Stimulated activated naive CD8-positive, alpha-beta T cell treated with anti-CD3 and anti-CD28 coated beads, Interleukin-15, Interleukin-2, amounts not matched to agents 100 U/mL and 50 U/mL, for 24 hours (primary cell): ENCODE measurements at places on chromosomes 12 and 14.

GRCh38 chr12:98587084-98587483 lies 6.4 kb upstream of the SLC25A3 start:
- no peak for DNase-seq

DNA sequence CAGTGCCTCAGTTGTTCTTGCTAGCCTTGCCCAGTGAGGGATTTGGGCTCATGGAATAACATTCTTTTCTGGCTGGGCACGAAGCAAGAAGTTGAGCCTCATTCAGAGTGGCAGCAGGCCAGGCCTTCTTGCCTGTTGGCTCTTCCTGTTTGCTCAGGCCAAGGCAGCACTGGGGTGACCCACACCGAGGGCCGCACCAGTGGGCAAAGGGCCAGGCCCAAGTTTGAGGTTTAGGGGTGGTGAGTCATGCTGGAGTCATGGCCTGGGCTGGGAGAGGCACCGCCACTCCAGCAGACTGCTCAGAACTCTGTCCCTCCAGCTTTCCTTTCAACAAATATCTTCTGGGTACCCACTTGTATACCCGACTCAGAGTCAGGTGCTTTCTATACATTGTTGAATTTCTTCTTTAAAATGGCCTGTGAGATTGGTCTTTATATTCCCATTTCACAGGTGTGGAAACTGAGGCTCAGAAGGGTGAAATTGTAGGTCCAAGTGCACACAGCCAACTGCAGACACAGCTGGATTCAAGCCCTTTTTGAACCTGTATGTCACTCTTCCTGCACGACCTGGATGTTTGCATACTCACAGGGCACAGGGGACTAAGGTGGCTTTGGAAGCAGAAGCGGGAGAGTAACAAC lies 279.4 kb downstream of the FOXN3 start:
- DNase-seq, result no peak

- no peak for DNase-seq
These were observed 1.1 kb downstream of the CCDC85C start for GRCh38 chr14:99602788-99603415.

DNA sequence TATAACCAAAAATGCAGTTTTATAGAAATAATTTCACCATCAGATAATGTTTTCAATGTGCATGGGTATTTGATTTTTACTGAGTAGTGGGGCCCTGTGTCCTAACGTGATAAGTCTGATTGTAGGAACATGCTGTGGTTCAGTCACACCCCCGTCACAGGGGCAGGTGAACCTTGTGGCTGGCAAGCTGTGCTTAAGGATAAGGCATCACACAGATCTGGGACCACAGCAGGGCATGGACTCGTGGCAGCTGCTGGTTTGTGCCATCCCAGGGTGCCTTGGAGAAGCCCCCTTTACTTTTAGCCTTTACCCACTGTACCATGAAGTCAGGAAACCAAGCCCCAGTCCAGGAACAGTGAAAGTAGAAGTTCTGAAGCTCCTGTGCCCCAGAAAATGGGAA lies 16.7 kb downstream of the CCNK start:
- DNase-seq, result no peak

DNA sequence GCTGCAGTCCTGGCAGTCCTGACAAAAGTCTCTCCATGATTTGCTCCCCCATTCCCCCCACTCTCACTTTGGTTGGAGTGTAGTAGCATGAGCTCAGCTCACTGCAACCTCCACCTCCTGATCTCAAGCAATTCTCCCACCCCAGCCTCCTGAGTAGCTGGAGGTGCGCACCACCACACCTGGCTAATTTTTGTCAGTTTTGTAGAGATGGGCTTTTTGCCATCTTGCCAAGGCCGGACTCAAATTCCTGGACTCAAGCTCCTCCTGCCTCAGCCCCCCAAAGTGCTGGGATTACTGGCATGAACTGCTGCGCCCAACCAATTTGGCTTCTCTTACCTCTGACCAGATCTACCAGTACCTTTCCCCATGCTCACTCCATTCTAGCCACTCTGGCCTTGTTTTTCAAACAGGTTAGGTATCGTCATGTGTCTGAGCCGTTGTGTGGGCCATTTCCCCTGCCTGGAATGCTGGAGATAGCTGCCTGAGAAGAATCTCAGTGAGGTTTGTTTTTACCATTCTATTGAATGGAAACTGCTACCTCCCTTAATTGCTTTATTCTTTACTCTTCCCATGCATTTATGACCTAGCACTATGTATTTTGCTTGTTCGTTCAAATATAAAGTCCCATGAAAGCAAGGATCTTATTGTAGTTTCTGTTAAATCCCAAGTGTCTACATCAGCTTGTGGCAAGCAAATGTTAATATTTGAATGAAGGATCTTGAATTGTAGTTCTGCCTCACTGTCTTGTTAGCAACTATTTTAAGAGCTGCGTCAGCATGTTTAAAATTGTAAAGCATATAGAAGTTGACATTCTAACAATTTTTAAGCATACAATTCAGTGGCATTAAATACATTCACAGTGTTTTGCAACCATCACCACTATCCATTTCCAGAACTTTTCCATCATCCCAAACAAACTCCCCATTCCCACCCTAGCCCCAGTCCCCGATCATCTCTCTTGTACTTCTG lies 39.7 kb downstream of the CPSF6 start:
- no peak for DNase-seq

DNA sequence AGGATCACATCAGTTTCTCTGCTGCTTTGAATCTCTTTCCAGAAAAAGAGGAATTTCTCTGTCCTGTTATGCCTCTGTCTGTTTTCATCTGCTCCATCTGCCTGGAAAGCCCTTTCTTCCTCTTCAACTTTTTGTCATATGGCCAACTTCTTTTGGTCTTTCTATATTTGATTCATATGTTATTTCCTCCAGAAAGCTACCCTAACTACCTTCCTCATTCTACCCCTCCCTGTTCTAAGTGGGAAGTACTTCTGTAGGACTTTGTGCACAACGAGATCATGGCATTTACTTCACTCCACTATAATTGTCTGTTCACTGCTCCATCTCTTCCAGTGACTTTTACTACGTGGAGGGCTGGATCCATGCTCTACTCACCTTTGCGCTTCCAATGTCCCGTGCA lies 5.9 kb downstream of the CLEC4D start:
- no peak for DNase-seq

GRCh38 chr14:35414365-35414764 lies 9.8 kb upstream of the NFKBIA start:
- no peak for DNase-seq

- DNase-seq, result no peak
These were observed 27.5 kb downstream of the BCAT1 start for GRCh38 chr12:24921251-24922038.

- DNase-seq, result no peak
These were observed 26.1 kb upstream of the DIO3 start for GRCh38 chr14:101535232-101535631.

- no peak for DNase-seq
These were observed 150.0 kb upstream of the CRY1 start for GRCh38 chr12:107243341-107243740.

- DNase-seq, result no peak
These were observed 1117.5 kb downstream of the AACS start for GRCh38 chr12:126182619-126183236.

- DNase-seq, result no peak
These were observed 20.8 kb downstream of the TRAFD1 start for GRCh38 chr12:112146123-112146522.

DNA sequence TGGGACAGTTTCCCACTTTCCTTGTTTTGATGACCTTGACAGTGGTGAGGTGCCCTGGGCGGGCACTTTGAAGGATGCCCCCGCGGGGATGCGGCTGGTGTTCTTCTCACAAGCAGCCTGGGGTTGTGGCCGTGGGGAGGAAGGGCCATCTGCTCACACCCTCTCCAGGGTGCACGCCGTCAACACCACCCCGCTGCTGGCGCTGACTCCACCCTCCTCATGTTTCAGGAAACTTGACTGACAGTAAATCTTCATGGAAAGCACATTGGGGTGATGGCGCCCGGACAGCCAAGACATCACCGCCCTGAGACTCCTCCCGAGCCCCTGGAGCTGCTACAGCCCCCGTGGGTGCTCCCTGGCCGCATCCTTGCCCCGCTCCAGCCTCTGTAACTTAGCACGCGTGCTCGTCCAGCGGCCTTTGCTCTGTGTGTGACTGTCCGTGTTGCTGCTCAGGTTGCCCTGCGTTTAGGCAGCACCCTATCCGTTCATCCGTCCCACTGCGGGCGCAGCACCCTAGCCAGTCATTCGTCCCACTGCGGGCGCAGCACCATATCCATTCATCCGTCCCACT lies 150.2 kb upstream of the C14orf180 start:
- DNase-seq, result no peak

DNA sequence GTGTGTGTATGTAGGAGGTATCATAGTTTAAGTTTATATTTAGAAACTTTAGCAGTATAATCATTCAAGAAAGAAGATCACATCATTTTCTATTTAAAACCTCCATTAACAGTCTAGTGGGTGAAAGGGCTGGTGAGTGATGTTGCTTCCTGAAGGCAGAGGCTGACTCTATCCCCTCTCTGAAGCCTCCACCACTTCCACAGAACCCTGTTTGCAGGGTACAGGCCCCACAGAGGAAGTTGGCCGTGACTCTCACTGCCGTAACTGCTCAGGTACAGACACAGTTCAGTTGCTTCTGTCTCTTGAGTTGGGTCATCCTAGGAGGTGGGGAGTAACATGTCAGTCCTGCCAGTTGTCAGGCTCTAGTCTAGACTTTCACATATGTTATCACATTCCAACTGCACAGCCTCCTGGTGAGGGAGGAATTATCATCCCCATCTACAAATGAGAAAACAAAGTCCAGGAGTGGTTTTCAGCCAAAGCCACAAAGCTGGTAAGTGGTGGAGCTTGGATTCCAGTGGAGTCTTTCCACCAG lies 31.5 kb downstream of the CFL2 start:
- DNase-seq, result no peak

GRCh38 chr12:76621582-76622024 lies 62.0 kb upstream of the OSBPL8 start:
- peak; percentile 65 for DNase-seq

- DNase-seq, result no peak
These were observed 124.2 kb downstream of the NPAS3 start for GRCh38 chr14:33062881-33063280.

GRCh38 chr12:11879306-11879705 lies 191.4 kb upstream of the BCL2L14 start:
- DNase-seq, result no peak

DNA sequence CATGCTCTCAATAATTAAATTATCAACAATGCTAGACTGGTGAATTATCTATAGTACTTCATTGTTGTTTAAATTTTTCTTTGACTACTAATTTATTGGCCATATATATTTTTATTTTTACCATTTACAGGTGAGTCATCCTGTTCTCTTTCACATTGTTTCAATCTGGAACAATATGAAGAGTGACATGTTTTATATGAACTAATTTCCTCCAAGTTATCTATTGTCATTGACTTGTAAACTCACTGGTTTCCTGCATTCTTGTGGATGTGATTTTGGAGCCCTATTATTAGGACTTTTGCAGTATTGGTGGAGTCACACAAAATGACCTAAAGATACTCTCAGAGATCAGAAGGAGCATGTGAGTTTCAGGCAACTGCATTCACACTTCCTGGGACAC lies 297.7 kb downstream of the AEBP2 start:
- DNase-seq, result no peak

DNA sequence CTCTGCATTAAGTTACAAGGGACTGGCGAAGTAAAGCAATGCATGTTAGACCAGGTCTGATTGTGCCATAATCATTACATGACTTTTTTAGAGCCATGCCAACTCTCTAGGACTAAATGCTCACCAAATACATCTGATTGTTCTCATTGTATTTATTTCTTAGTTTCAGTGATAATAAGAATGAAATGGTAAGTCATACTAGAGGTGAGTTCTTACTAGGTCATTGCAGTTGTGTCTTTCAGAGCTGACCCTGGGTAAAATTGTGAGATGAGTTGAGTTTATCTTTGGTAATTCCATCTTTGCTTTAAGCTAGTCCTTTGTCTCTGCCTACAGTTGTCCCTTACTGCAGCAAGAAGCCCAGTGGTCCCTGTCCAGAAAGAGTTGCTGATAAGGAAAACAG lies 73.2 kb downstream of the PRKCH start:
- no peak for DNase-seq

- no peak for DNase-seq
These were observed 39.1 kb downstream of the TSPAN11 start for GRCh38 chr12:30965613-30965985.

DNA sequence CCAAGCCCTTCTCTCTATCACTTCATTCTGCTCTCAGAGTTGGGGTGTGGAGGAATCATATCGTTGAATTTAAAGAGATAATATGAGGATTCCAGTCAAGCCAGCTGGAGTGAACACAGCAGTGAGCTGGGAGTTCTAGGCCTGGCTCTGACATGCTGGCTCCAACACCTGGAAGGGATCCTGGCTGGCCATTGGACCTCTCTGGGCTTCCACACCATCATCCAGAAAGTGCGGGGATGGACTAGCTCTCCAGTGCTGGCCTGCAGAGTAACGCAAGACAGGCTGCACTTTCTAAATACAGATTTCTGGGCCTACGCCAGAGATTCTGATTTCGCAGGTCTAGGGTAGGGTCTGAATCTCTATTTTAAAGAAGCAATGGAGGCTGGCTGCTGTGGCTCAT lies 34.8 kb upstream of the HDAC7 start:
- no peak for DNase-seq

DNA sequence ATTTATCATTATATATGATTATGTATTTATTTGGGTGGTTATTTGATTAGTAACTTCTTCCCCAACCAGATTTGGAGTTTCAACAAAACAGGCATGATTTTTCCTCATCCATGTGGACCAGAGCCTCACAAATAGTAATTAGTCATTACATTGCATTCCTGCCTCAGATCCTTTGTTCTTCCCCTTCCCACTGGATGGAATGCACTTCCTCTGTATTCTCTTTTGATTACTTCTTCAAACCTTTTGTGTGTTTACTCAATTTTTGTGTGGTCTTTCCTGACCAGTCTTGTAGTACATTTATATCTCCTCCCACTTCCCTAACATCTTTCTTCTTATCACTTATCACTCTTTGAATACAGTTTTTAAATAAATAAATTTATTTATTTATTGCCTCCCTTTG lies 15.5 kb downstream of the SYT1 start:
- DNase-seq, result no peak

GRCh38 chr12:52427083-52427482 lies 7.1 kb downstream of the KRT75 start:
- DNase-seq, result no peak

- DNase-seq, result peak; percentile 85
These were observed at the start of gene SFSWAP for GRCh38 chr12:131710464-131711457. SFSWAP (plus strand) TSS chr12:131711090; CDS start chr12:131711230, 140 bp downstream.

GRCh38 chr12:112032292-112032691 lies 19.1 kb downstream of the ERP29 start:
- DNase-seq, result no peak

DNA sequence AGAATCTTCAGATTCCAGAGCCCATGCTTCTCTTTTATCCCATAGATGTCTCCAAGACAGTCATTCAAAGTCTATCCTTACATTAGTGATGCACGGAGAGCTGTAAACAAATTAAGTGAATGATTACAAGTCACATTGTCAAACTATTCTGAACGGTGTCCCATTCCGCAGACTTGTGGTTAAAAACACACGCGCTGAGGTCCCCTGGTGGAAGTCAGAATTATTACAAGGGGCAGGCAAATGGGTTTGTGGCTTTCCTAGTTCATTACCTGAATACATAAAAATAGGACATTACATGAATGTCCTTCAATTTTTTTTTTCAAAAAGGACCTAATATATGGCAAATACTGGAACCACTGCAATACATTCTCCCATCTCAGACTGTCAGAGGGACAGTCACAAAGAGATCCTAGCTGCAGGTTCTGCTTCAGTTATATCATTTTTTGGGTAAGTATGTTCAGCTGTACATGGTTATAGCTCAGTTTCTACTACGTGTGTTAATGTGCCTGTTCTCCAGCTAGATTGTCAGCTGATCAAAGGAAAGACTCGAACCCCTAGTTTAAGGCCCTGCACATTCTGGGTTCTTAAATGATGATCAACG lies 53.1 kb upstream of the STON2 start:
- DNase-seq, result peak; percentile 53

GRCh38 chr12:102483466-102483865 lies 3.1 kb upstream of the IGF1 start:
- peak; percentile 25 for DNase-seq
